Activated T-cell treated with anti-CD3 and anti-CD28 coated beads, Interleukin-2, amount 50 U/mL, for 48 hours (primary cell): ENCODE measurements at places on chromosomes 11 and 22.
A peak's percentile ranks its signal among the peaks of the same experiment; 100 is the strongest.

DNA sequence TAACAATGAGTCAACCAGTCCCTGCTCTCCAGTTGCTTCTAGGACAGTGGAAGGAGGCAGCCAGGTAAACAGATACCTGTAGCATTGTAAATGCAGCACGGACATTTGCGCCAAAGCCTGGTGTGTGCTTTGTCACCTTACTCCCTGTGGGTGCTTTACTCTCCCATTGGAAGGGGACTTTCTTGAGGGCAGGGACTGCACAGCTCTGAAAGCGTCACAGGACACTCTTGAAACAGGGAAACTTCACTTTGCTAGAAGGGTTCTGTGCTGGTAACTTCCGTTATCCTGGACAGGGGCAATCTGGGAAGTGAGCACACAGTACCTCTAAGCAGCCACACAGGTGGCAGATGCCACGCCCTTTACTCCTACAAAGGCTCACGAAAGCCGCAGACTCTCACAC lies 99.8 kb downstream of the MYO18B start:
- DNase-seq, result no peak

DNA sequence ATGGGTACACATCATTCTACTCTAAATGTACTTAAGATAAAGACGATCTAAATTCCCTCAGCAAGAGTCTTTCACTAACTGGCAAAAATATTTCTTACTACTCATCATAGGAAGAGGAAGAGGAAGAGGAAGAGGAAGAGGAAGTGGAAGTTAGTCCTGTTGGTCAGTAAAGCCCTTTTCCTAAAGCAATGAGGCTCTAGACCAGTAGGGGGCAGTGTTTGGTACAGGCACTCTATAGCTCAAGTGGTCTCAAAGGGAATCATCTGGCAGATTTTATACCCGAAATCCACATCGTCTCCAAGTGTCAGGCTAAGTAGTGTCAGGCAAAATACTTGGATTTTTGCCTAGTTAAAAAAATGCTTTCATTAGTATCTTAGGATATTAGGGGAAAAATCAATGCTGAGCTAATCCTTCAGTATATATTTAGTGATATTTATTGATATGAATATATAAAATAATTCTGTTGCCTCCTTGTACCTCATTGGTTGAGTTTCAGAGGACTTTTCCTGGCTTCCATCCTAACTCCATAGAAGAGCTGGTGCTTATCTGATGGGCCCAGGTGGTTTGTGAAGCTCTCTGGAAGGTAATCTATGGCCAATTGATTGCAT lies 7.7 kb downstream of the BLID start:
- no peak for DNase-seq

DNA sequence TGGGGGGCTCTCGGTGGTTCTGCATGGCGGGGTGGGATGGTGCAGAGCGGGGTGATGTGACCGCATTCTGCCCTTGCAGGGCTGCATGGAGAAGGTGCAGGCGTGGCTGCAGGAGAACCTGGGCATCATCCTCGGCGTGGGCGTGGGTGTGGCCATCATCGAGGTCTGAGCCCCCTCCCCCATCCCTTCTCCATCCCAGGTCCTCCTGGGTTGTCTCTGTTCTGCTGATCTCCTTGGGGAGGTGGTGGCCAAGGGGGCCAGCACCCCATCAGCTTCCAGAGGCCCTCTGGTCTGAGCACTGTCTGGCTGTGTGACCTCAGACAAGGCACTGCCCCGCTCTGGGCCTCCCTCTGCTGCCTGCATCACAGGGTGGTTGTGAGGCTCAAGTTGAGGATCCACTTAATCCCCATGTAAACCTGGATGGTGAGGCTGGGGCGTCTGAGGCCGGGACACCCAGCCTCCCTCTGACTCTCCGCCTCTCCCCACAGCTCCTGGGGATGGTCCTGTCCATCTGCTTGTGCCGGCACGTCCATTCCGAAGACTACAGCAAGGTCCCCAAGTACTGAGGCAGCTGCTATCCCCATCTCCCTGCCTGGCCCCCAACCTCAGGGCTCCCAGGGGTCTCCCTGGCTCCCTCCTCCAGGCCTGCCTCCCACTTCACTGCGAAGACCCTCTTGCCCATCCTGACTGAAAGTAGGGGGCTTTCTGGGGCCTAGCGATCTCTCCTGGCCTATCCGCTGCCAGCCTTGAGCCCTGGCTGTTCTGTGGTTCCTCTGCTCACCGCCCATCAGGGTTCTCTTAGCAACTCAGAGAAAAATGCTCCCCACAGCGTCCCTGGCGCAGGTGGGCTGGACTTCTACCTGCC lies 53.3 kb downstream of the CD82 start:
- DNase-seq, result peak; percentile 13

GRCh38 chr22:44314425-44315067 lies 1.8 kb upstream of the SHISAL1 start:
- DNase-seq, result no peak
